GM03348 (cell line): ENCODE measurements at places on chromosomes 13 and 19.
A peak's percentile ranks its signal among the peaks of the same experiment; 100 is the strongest.

- DNase-seq: peak; percentile 20
Measured at GRCh38 chr13:106534639-106535551, 567 bp downstream of the EFNB2 start.

- no peak for DNase-seq
Measured at GRCh38 chr13:46684287-46685001, 112.5 kb downstream of the ESD start.

DNA sequence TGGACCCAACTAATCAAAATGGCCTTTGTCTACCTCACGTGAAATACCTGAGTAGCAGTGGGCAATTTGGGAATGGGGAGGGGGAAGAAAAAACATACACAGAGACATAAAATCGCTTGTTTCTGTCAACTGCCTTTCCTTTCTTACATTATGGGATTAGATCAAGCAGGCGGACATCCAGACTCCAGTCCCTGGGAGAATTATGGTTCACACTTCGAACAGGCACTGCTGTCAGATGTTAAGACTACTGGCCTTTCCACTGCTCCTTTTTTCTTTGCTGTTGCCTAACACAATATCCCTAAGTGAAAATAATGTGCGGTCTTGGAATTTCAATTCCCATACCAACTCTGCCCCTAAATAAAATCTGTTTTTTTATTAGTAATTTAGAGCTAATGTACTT, 1719.7 kb upstream of the SLC10A2 start:
- DNase-seq: no peak

- DNase-seq: no peak
Measured at GRCh38 chr13:99967869-99968520, 3.6 kb downstream of the ZIC5 start.

DNA sequence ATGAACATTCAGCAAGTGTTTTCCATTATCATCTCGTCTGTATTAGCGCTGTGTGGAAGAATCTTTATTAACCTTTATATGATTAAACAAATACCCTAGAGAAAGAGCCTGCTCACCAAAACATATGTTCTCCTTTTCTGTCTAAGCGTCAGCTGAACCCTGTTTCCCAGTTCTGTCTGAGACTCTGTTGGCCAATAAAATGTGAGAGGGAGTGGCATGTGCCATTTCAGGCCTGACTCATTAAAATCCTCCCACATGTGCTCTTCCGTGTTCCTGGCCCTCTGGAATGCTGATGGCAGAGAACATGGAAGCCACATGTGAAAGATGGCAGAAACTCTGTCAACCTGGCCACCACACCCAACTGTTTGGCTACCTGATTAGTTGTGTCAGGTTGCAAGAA, 181.9 kb upstream of the EDNRB start:
- peak; percentile 7 for DNase-seq

GRCh38 chr19:35932291-35932936, 3.8 kb upstream of the LRFN3 start:
- no peak for DNase-seq

DNA sequence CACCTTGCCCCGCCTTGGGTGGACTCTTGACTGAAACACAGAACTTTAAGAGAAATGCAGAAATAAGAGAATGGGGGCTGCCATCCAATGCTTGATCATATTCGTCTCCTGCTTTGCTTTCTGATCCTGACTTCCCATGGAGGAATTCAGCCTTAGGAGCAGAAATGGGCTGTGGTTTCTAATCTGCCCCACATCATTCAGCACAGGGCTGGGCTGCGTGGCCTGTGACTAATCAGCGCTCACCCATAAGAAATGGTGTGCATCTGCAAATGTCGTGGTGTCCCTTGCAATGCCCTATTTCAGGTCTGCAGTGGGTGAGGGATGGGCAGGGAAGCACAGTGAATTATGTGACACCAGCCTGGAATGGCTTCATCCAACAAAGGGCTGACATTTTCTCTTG, 60.7 kb upstream of the URI1 start:
- peak; percentile 71 for DNase-seq

DNA sequence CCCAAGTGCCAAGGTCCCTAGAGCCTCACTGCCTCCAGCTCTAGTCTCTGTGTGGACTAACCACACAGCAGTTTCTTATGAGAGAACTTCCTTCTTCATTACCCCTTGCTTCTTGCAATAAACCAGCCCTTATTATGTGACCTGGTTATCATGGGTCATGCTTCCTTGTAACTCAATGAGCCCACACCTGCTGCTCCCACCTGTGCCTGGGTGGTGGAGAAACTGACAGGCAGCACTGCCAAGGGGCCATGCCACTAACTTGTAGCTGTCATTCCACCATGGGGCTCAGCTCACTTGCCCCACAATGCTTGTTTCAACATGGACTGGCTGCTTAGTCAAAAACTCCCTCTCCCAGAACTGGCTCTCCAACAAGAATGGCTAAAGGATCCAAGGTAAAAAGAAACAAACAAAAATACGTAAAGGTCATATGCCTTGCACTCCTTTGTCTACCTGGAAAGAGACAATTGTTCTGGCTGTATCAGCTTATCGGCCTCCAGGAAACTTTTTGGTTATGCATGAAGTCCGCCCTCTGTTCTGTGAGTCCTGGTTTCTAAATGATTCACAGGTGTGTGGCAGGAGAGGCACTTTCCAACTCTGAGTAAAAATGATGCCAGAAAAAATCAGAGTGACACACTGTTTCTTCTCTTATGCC, 446.4 kb downstream of the COG6 start:
- no peak for DNase-seq

GRCh38 chr13:99709134-99709533, 207.9 kb downstream of the TM9SF2 start:
- DNase-seq: no peak

DNA sequence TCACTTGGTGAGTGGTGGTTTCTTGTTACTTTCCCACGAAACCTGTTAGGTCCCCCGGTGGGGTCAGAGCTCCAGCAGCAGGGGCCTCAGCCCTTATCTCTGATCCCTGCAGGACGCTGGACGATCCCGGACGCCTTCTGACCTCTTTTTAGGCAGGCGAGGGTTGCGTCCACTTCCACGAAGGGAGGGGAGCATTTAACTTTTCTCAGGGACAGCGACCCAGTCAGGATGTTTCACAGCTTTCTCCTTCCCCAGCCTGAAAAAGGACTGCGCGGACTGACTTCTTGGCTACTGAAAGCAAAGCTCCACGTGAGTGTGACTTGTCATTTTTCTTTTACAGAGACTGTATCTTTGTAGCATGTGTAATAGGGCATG, 692 bp downstream of the ZNF234 start:
- peak; percentile 32 for DNase-seq

DNA sequence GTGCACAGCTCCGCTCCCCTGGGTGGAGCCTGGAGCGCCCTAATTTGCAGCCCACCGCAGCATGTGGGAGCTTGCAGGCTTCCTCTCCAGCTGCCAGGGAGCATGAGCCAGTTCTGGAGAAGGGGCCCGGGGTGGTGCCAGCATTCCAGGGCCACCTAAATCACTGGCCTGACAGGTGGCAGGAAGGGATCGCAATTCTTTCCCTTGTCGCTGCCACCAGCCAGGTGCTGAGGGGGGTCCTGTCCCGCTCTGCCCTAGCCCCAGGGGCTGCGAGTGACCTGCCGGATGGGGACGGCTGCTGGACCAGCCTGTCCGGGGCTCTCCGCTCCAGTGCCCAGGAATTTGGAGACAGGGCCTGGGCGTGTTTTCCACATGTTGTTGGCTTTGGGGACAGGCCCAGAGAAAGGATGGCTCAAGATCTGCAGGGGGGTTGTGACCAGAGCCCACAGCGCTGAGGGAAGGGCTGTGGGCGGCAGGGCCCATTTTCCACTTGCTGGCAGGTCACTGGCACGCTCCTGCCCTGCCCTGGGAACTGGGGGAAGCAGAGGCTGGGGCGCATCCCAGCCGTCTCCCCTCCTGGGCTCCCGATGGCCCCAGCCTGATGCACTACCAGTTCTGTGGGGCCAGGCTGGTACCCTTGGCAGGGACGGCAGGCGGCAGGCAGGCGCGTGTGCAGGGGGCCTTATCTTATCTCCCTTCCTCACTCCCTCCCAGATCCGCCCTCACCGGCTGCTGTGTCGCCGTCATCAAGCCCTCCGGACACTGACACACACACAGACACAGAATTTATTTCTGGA, 9.5 kb downstream of the NDUFA11 start:
- DNase-seq: no peak

DNA sequence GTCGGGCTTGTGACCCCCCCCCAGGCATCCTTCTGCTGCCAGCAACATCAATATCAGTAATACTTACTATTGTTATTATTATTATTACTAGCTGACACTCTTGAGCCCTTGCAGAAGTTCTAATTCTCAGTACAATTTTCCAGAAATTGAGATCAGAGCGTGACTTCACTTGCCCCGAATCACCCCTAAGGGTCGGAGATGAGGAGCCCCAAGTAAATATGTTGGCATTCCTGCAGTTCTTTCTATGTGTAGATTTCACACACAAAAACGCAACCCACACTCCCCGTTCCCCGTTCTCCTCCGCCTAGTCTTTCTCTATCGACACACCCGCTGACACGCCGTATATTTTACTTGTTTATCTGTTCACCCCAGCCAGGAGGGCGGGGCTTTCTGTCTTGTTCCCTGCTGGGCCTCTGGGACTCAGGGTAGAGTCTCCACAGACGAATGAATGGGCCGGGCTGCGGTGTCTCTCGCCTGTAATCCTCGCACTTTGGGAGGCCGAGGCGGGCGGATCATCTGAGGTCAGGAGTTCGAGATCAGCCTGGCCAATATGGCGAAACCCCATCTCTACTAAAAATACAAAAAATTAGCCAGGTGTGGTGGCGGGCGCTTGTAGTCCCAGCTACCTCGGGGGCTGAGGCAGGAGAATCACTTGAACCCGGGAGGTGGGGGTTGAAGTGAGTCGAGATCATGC, 14.7 kb downstream of the TLE5 start:
- peak; percentile 81 for DNase-seq

GRCh38 chr19:45152504-45153338, 8.1 kb downstream of the NKPD1 start:
- peak; percentile 48 for DNase-seq

- DNase-seq: no peak
Measured at GRCh38 chr13:111584101-111584672, 263.7 kb downstream of the TEX29 start.

GRCh38 chr13:76213423-76213904, 577.3 kb downstream of the LMO7 start:
- no peak for DNase-seq

GRCh38 chr19:9116547-9116946, 984 bp upstream of the OR7G1 start:
- DNase-seq: no peak

- DNase-seq: peak; percentile 98
Measured at GRCh38 chr19:49142866-49143335, 12.3 kb downstream of the HRC start.

DNA sequence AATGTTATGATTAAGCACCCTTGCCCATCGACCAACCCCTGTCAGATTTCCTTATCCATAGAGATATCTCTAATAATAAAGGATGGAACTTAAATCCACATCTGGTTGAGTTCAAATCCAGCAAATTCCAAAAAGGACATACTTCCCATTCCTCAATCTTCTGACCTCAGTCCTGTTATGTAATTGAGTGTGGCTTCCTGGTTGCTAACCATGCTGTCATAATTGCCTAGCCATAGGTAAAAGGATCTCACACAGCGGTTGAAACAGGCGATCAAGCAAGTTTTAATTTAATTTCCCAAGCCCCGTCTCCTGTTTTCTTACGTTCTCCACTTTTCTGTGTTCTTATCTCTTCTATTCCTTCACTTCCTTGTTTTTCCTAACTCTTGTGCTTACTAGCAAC, 550.3 kb downstream of the GPC6 start:
- peak; percentile 39 for DNase-seq

- DNase-seq: no peak
Measured at GRCh38 chr13:87302931-87303330, 368.2 kb upstream of the SLITRK5 start.

DNA sequence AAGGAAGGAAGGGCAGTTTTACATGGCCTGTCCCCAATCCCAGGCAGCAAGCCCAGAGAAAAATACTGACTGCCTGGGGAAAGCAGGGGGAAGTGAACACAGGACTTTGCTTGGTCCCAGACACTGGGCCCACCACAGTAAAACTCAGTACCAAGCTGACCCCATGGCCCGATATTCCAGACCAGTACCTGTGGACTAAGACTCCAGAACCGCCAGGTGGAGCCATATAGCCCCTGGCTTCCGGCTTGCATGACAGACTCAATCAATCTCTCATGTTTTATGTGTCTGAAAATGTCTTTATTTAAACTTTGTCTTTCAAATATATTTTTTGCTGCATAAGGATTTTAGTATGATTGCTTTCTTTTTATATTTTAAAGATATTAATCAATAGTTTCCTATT, 767.9 kb upstream of the SLITRK6 start:
- no peak for DNase-seq

GRCh38 chr13:27772651-27773425, 19.4 kb upstream of the GSX1 start:
- no peak for DNase-seq

- no peak for DNase-seq
Measured at GRCh38 chr13:77991003-77991402, 72.4 kb upstream of the EDNRB start.

DNA sequence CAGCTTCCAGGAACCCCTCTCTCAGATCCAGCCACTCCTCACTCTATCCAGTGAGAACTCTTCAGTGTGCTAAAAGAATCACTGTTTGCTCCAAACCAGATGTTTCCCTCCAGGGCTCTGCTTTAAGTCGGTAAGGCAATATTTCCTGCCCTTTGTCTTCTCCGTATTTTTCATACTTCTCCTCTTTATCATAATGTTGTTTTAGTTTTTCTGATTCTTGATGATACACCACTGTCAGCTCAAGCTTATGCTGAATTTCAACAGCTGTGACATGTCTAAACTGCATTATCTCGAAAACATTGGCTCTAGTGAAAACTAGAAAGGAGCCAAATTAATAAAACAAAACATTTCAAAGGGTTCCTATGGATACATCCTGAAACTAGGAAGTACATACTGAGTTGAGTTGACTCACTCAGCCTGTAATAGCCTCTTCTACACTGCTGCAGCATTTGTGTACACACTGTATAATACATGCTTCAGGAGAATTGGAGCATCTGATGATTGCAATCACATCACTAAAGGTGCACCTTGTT, 39.8 kb downstream of the GPR180 start:
- DNase-seq: peak; percentile 53

GRCh38 chr13:113562085-113562749, 22.3 kb upstream of the TFDP1 start:
- DNase-seq: peak; percentile 90

- no peak for DNase-seq
Measured at GRCh38 chr19:43504426-43505185, at the start of gene PHLDB3. TSS of gene PHLDB3 (minus strand) at chr19:43504746. CDS start at chr19:43504118, 628 bp downstream.

- peak; percentile 78 for DNase-seq
Measured at GRCh38 chr13:50678464-50679162, 164.9 kb downstream of the DLEU7 start.

DNA sequence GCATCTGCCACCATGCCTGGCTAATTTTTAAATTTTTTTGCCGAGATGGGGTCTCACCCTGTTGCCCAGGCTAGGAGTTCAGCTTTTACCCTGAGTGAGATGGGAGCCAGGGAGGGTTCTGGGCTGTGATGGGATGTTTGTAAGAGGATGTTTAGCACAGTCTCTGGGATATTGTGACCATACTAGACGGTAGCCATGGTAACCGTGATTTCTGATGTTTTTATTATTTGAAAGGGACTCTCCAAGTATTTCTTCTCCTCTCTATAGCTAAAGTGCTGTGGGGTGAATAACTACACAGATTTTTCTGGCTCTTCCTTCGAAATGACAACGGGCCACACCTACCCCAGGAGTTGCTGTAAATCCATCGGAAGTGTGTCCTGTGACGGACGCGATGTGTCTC, 10.4 kb downstream of the TSPAN16 start:
- no peak for DNase-seq

GRCh38 chr19:367561-367960, 23.0 kb upstream of the MIER2 start:
- DNase-seq: no peak
